ENCODE measurements at places on chromosomes 1 and 21.

DNA sequence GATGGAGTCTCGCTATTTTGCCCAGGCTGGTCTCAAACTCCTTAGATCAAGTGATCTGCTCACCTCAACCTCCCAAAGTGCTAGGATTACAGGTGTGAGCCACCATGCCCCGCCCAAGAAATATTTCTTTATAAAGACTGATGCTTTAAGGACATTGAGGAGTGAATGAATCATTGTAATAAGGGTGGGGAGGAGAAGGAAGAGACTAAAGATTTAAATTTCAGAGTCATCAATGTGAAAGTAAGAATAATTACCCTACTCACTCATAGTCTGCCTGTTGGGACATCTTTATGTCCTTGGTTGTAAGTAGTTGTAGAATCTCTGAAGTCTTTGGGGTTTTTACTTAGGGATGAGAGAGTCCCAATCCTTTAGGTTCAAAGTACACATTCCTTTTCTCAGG is 7.3 kb downstream of the KDM1A start:
- DNase-seq: no peak

- no peak for DNase-seq
Measured at GRCh38 chr1:172468296-172468695, 24.4 kb upstream of the PIGC start.

GRCh38 chr1:155871390-155871789 is 12.0 kb downstream of the SYT11 start:
- DNase-seq: peak; percentile 73

GRCh38 chr1:152189657-152190442 is 30.8 kb upstream of the RPTN start:
- no peak for DNase-seq

GRCh38 chr1:17601643-17602382 is 62.3 kb downstream of the ARHGEF10L start:
- no peak for DNase-seq
